ENCODE measurements at places on chromosomes 2 and 18.

GRCh38 chr18:74951165-74951760, 257.7 kb downstream of the PTGR3 start:
- no peak for DNase-seq

- DNase-seq = no peak
These were observed 78.7 kb downstream of the NCAPH start for GRCh38 chr2:96414161-96414710.

GRCh38 chr18:60246606-60247005, 126.0 kb downstream of the MC4R start:
- no peak for DNase-seq

- DNase-seq = no peak
These were observed 19.4 kb upstream of the CYP1B1 start for GRCh38 chr2:38095079-38095995.

Data from GOT3 (cell line).